Right atrium auricular region (tissue), 2 donors: ENCODE measurements at places on chromosomes 7 and 10. TPM values are rescaled to one million over a fixed set of nuclear protein-coding genes. Genes with fewer than 3 reads are reported as not detected.

GRCh38 chr10:62814756-62815380 is 1.3 kb downstream of the EGR2 start:
- DNase-seq, result no peak

DNA sequence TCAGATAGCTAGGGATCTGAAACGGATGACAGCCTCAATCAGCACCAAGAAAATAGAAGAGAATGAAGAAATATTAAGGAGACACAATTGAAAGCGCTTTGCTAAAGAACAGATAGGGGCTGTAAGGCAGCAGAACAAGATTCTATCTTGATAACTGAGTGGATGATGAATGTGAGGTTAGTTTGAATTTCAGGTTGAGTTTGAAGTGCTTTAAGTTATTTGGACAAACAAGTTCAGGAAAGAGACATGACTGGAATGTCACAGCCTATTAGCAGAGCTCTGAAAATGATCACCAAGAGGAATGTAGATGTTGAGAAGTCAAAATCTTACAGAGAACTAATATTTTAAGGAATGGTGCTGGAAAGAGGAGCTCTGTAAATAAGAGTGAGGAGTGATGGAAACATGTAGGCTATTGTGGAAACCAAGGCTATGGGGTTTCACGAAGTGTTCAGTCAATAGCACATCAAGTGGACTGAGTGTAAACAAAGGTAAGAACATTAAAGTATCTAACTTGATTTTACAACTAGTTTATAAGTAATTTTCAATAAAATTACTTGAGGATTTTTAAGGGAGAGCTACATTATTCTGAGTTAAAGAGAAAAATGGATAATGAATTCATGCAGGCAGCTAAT is 61.6 kb downstream of the MEST start:
- DNase-seq, result no peak

DNA sequence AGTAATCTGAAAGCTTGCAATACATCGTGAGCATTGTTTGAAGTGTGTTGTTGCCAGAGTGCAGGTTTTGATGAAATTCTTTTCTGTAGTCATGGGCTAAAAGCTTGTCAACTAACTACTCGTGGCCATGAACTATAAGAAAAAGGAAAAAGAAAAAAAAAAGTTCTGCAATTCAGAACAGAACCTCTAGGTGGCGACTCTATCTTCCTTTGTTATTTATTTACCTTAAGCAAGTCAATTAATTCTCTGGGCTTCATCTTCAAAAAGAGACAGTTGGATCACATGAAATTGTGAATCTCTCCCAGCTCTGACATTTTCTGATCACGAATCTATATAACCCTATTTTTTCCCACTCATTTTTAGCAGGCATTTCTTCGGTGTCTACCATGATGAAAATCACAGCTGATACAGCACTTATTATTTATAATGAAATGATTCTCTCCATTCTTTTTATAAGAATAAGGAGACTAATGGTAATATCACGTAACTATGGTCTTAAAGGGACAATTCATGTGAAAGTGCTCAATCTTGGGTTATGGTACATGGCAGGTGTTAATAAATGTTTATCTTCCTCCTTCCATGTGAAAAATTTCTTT is 18.8 kb downstream of the TMEM196 start:
- no peak for DNase-seq

GRCh38 chr10:79025199-79025832 is 43.5 kb upstream of the ZMIZ1 start:
- DNase-seq, result no peak

DNA sequence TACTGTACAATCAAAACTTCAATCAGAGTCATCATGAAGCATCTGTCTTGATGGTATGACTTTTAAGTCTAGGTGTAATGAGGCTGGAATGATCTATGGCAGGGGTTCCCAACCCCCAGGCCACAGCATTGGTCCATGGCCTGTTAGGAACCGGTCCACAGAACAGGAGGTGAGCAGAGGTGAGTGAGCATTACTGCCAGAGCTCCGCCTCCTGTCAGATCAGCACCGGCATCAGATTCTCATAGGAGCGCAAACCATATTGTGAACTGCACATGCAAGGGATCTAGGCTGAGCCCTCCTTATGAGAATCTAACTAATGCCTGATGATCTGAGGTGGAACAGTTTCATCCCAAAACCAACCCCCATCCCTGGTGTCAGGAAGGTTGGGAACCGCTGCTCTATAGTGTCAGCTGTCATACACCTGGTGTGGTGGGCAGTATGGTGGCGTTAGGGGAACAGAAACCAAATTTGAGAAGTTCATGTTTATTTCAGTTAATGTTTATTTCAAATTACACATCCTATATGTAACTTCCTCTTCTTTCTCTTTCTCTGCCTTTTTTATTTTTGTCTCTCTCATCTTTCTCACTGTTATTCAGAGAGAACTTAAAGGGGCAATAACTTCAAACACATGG is 432.6 kb downstream of the TNS3 start:
- no peak for DNase-seq

DNA sequence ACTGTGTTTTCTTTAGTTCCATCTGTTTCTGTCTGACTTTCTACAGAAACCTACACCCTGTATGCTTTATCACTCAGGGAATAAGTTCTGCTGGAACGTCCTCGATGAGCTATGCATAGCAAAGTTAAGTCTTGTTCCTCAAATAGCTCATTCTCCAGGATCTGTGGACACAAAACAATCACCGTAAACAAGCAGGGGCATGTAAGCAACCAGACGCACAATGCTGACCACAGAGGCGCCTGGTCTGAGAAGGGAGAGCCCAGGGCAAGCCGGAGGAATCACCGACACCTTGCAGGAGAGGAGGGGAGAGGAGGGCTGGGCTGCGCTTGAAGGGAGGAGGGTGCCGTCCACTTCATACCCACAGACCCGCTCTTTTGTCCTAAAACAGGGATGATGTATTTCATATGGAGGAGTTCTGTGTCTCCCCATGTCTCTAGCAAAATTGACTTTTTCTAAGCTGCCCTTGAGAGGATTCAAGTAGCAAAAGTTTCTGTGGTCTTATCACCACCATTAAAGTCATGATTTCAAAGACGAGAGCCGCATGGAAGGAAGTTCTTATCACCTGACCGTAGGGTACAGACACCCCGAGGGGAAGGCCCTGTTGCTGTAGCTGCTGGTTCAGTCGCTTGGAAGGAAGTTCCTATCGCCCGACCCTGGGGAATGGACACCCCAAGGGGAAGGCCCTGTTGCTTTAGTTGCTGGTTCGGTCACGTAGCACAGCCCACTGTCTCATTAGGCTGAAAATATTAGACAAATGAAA is 14.3 kb downstream of the CALML3 start:
- no peak for DNase-seq

The NUDT5 gene
- total RNA-seq, result 10.8 TPM

The OPN1SW gene
- total RNA-seq, result not detected
